ENCODE measurements at places on chromosomes 11 and 22. TPM values are rescaled to one million over a fixed set of nuclear protein-coding genes. Genes with fewer than 3 reads are reported as not detected.

Gene DEUP1
- polyA plus RNA-seq: 0.27 TPM

Gene SUSD2
- polyA plus RNA-seq: 2.9 TPM

Gene TUB
- polyA plus RNA-seq: 7.2 TPM

- no peak for DNase-seq
Measured at GRCh38 chr11:49316180-49316579, 107.8 kb upstream of the FOLH1 start.

DNA sequence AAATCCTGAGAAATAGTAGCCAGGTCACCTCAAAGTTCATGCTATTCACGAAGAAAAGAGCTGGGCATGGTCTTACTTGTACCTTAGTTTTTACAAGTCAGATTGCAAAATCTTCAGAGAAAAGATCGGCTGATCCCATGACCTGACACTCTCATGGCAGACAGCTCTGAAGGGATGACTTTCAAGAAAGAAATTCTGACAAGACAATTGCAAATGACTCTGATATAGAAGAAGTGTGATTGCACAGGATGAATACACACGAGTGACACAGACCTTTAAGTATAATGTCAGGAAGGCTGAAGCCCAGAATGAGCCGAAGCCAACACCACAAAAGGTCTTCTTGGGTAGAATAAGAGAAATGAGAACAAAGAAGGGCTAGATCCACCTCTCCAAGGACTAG is 59.4 kb upstream of the DRD2 start:
- no peak for DNase-seq

- peak; percentile 70 for DNase-seq
Measured at GRCh38 chr22:50506611-50507420, 686 bp downstream of the LMF2 start.

- DNase-seq: peak; percentile 22
Measured at GRCh38 chr22:24414523-24414922, 12.9 kb upstream of the ADORA2A start.

Gene BAIAP2L2
- not detected for polyA plus RNA-seq

DNA sequence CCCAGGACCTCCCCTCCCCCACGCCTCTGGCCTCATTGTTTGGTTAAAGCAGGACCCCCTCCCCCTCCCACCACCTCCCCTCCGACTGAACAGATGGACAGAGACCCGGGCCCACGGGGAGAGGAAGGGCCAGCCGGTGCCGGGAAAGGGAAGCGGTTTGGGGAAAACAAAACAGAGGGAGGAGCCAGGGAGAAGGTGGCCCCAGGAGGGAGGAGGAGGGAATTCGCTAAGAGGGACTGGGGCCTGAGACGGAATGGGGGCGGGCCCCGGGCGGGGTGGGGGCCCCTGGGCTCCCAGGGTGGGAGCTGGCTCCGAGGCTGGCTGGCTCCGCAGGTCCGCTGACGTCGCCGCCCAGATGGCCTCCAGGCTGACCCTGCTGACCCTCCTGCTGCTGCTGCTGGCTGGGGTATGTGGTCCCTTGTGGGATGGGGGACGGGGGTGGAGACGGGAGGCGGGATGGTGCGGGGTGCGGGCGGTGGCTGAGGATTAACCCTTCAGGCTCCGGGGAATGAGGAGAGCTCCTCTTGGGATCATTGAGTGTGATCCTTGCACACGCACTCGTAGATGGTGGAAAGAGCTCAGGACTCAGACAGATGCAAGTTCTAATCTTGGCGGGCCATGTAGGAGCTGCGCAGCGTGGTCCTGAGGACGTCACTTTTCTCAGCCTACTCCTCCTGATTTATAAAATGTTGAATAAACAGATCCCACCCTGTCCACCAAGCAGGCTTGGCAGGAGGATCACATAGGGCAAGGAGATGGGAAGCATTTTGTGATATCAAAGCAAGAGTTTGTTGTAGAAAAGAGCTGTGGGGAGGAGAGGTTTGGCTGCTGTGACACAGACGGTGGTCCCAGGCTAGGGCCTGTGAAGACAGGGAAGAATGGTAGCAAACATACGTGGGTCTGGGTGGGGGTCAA is 688 bp downstream of the SERPING1 start:
- peak; percentile 93 for DNase-seq

GRCh38 chr11:45772986-45773785 is 31.8 kb upstream of the SLC35C1 start:
- DNase-seq: no peak

Gene C11orf65
- 0.35 TPM for polyA plus RNA-seq

DNA sequence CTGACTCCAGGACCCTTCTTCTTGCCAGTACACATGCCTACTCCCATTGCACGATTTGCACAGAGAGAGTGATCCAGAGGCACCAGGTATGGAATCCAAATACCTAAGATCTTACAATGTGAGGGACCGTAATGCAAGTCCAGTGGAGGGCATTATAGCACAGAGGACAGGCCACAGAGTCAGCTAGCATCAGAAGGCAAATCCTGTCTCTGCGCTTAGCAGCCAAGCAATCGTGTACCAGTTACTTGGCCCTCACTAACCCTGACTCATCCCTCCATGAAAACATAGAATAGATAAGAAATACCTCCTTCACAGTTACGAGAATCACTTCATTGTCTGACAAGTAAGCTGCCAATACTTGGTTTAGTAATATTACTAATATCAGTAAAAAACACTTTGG is 69.7 kb upstream of the SLC6A5 start:
- DNase-seq: no peak

GRCh38 chr22:39097098-39098020 is at the start of gene APOBEC3H:
TSS of gene APOBEC3H (plus strand) at chr22:39097244. CDS start at chr22:39100279, 3,035 bp downstream.
- no peak for DNase-seq

DNA sequence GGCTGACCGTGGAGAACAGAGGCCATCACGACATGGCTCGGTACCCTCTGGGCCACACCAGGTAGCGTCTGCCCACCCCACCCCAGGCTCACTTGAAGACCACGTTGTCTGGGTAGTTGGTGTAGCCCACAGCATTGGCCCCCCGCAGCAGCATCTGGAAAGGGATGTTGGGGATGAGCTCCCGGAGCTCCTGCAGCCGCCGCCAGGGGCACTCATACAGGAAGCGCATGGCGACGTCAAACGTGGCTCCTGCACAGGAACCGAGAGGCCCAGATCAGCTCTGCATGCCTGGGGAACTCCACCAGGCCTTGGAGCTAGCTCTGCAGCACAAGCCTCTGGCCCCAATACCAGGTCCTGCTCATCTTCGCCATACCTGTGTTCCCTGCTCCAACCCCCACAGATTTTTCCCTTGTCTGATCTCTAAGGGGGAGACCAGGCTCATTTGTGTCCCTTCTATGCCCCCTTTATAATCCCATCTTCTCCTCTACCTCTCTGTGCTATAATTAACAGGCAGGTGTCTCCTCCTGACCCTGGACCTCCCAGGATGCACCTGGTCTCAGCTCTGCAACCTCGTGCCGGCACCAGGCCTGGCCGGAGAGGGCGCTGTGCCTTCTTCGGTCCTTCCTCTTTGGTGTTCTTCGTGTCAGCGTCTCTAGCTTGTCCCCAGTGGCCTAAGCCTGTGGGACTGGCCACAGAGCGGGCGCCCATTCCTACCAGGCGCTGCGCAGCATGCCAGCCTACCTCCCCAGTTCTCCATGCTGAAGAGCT is 5.0 kb upstream of the LRFN4 start:
- peak; percentile 14 for DNase-seq
